Activated naive CD8-positive, alpha-beta T cell treated with anti-CD3 and anti-CD28 coated beads, Interleukin-2, amount 50 U/mL, for 24 hours (primary cell): ENCODE measurements at places on chromosomes 5 and 9.

DNA sequence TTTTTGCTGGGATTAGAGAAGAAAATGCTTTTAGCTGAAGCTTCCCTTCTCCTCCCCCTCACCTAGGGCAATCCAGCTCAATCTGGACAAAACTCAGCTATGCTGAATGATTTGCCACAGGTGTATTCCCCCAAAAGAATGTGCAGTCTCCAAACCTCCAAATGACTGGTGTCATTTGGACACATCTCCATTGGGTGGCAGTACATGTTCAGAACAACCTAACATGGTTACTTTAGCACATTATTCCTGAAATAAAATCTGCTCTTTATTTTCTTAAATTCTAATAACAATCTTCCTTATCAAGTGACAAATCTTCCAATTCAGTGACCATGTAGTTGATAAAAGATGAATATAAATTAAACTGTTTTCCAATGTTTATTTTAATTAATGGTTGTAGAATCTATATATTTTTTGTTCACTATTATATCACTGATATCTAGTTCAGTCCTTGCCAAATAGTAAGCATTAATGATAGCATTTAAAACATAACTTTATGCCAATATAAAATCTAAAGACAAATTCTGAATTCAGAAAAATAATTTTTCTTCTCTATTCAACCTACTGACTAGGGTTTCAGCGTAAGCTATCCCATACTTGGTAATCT is 61.3 kb upstream of the MOCS2 start:
- DNase-seq, result no peak
- no peaks in the 10 kb centered on the region for H3K4me1 ChIP-seq
- H3K27ac ChIP-seq, result no peak overlapping the region
- H3K4me3 ChIP-seq, result no peak overlapping the region

GRCh38 chr5:10424124-10424731 is 17.5 kb upstream of the ROPN1L start:
- peaks cover 53% of the 10 kb centered on the region for H3K36me3 ChIP-seq
- H3K27me3 ChIP-seq, result no peaks in the 10 kb centered on the region
- peaks cover 34% of the 10 kb centered on the region for H3K4me1 ChIP-seq
- no peak overlapping the region for H3K4me3 ChIP-seq

GRCh38 chr9:93906195-93906880 is 48.8 kb downstream of the BARX1 start:
- no peaks in the 10 kb centered on the region for H3K36me3 ChIP-seq
- peaks cover 8% of the 10 kb centered on the region for H3K27me3 ChIP-seq
- no peak overlapping the region for H3K4me3 ChIP-seq

- no peak overlapping the region for H3K4me3 ChIP-seq
- H3K27ac ChIP-seq, result peak overlapping the region; percentile 22
- H3K4me1 ChIP-seq, result peaks cover 37% of the 10 kb centered on the region
- DNase-seq, result no peak
- H3K36me3 ChIP-seq, result peaks cover 58% of the 10 kb centered on the region
Observed at GRCh38 chr5:112869948-112870347, 8.9 kb downstream of the SRP19 start.

- H3K4me3 ChIP-seq, result no peak overlapping the region
- H3K27ac ChIP-seq, result no peak overlapping the region
- H3K4me1 ChIP-seq, result no peaks in the 10 kb centered on the region
- no peaks in the 10 kb centered on the region for H3K27me3 ChIP-seq
- DNase-seq, result no peak
- H3K36me3 ChIP-seq, result no peaks in the 10 kb centered on the region
Observed at GRCh38 chr9:104882566-104882965, 45.4 kb downstream of the ABCA1 start.

GRCh38 chr5:14946815-14947620 is 75.4 kb upstream of the ANKH start:
- H3K27me3 ChIP-seq, result peaks cover 7% of the 10 kb centered on the region
- H3K36me3 ChIP-seq, result no peaks in the 10 kb centered on the region
- H3K4me3 ChIP-seq, result no peak overlapping the region

GRCh38 chr5:159182691-159183090 is 26.7 kb downstream of the RNF145 start:
- DNase-seq, result no peak
- H3K4me3 ChIP-seq, result no peak overlapping the region
- no peaks in the 10 kb centered on the region for H3K27me3 ChIP-seq
- peaks cover 29% of the 10 kb centered on the region for H3K36me3 ChIP-seq
- peaks cover 85% of the 10 kb centered on the region for H3K4me1 ChIP-seq
